Left lobe of liver (tissue), 2 donors: ENCODE measurements at places on chromosomes 11 and 22. TPM values are rescaled to one million over a fixed set of nuclear protein-coding genes. Genes with fewer than 3 reads are reported as not detected.

GRCh38 chr11:57422669-57423068, 4.3 kb downstream of the SLC43A3 start:
- no peak for DNase-seq

DNA sequence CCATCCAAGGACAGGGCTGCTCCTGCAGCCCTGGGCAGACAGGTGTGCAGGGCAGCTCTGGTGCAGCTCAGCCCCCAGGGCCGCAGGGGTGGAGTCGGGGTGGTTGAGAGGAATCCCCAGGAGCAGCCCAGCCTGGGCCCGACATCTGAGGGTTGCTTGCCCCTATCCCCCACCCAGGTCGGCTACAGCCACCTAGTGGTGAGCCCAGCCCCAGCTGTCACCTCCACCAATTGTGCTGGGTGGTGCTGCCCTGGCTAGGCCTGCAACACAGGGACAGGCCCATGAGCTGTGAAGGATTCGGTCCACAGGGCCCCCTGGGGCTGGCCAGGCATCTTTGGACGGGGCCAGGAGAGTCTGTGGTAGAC, 29.6 kb downstream of the RTN4R start:
- DNase-seq, result peak; percentile 79

DNA sequence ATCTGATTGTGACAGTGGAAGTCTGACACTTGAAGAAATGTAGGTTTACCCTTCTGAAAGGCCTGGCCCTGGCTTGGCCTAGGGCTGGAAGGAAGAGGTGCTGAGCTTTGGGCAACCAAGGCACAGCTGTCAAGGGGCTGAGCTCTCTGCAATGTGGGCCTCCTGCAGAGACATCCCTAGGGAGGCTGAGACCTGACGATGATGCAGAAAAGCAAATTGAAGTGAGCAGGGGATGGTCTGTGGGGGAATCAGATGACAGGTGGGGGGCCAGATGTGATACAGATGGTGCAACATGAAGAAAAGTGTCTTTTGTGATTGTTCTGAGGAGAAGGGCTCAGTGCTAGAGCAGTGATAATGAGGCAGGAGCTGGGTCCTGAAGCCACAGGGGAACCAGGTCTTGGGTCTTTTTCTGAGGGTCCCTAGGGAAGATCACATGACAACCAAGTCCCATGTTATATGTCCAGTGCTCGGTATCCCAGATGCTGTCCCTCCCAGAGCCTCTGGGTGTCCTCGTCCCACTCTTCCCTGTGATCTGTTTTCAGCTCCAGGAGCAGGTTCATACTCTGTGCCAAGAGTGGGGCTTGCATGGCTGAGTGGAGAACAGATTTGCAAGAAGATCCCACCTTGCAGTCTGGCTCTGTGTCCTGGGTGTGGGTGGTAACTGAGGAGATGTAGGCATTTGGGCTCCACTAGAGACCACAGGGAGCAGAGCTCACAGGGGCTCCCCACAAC, 79.9 kb upstream of the VPREB1 start:
- no peak for DNase-seq

DNA sequence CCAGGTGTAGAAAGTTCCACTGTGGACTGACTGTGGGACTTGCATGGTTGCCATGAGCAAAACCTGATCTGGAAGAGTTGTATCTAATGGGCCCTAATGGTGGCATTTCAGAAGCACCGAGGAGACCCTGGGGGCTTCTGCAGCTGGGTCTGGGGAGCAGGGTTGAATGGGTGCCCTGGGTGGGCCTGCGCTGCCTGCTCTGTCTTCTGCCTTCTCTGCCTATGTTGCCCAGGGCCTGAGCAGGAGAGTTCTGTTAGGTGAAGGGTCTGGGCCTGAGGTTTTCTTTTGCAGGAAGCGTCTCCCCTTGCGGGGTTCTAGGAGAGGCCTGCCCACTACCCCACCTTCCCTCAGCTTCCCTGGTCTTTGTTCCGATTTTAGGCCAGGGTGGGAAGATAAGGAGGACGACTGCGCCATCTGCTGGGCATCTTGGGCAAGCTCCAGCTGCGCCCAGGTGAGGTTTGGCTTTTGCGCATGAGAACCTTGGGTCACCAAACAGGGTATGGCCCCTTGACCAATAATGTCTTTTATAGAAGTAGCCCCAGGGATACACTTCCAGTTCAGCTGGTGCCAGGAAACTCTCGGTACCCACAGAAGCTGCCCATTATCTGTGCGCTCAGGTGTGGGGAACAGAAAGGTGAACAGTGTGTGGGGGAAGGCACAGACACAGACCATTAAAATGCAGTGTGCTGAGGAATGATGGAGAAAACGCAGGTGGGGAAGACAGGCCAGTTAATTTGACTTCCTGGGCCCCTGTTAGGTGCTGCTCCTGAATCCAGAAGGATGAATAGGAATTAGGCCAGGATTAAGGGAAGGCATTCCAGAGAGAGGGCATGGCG, 23.2 kb downstream of the COMMD9 start:
- DNase-seq, result peak; percentile 67

DNA sequence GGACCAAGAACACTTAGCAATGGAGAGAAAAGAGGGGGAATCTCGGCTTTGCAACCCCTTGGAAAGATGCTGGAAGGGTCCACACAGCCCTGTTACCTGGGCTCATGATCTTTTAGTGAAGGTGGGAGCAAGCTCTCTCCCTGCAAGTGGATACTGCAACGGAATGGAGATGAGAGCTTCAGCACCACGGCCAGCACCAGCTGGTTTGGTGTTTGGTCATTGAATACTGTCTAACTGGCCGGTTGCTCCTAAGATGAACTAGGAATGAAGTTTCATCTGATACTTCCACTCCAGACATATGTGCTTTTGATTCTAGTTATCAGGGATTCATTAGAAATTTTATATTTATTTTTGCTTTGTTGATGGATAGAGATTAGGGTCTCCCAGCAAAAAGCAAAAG, 16.3 kb downstream of the HTR3A start:
- DNase-seq, result no peak

- no peak for DNase-seq
Observed at GRCh38 chr22:44815099-44816070, 63.0 kb downstream of the ARHGAP8 start.

GRCh38 chr11:86790195-86790725, 10.1 kb upstream of the PRSS23 start:
- DNase-seq, result no peak

GRCh38 chr11:104043678-104044239, 7.3 kb downstream of the DDI1 start:
- DNase-seq, result no peak

DNA sequence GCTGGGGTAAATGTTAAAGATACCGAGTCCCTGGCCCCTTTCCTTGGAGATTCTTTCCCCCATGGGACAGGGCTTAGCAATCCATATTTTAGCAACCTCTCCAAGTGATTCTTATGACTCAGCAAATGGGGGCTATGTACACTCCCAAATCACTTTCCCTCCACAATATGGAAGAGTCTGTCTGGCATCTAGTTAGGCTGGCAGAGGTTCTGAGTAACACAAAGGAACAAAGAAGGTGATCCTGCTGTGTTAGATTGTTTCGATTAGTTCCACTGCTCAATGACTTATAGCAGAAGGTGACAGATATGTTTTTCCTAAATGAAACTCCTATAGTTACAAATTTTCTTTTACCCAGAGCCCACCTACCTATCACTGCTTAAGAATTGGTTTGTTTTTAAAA, 154.0 kb upstream of the SYT13 start:
- no peak for DNase-seq

DNA sequence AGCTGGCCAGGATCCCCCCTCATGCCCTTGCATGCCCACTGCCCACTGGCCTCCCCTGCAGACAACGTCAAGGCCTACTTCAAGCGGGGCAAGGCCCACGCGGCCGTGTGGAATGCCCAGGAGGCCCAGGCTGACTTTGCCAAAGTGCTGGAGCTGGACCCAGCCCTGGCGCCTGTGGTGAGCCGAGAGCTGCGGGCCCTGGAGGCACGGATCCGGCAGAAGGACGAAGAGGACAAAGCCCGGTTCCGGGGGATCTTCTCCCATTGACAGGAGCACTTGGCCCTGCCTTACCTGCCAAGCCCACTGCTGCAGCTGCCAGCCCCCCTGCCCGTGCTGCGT, 7.9 kb downstream of the AIP start:
- DNase-seq, result no peak

DNA sequence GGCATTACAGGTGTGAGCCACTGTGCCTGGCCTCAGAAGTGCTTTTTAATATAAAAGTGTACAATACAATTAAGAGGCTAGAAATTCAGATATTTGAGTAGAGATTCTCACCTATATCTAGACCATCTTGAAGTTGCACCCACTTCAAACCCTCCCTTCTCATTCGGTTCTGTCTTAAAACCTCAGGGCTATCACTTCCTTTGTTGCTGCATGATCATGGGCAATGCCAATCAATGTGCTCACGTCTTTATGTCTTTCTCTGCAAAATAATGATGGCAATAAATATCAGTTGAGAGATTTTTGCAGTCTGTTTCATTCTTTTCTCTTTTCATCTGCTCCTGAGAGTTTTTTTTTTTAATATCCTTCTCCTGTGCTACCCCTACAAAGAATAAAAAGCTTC, 9.3 kb upstream of the NUP160 start:
- no peak for DNase-seq

DNA sequence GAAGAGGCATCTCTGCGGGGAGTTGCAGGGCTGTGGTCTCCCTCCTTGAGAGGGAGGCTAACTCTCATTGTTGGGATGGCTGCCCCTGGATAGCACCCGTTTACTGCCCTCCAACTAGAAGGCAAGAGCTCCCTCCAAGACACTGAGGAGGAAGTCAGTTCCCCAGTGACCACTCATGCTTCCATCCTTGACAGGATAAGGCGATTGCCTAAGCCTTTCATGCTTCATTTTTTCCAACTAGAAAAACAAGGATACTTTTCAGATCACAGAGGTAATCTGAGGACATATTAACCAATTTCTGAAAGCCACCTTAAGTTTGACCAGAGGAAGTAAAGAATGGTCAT, 186.6 kb downstream of the MAML2 start:
- no peak for DNase-seq

- DNase-seq, result no peak
Observed at GRCh38 chr11:110513846-110514437, 84.2 kb downstream of the FDX1 start.

DNA sequence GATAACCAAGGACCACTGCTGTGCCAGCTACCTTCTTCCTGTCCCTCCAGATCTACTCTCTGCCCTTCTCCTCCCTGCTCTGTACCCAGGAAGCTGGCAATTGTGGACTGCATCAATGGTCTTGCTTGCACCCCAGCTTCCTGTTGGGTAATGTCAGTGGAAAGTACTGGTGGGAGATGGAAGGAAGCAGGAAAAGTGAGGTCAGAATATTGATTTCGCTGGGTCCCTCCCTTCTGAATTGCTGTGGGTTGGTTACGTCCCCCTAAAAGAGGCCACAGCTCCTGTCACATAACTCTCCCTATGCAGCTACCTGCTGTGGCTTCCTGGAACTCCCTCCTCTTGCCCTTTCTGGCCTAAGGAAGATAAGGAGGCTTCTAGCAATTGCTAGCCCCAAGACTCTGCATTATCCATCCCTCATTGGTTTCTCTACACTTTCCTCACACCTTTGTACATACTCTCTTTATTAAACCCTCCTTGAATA, 81.2 kb downstream of the RASSF10 start:
- DNase-seq, result no peak

GRCh38 chr11:122897606-122898210, 15.1 kb downstream of the JHY start:
- no peak for DNase-seq

GRCh38 chr22:35560824-35561223, 20.2 kb downstream of the RASD2 start:
- DNase-seq, result no peak

GRCh38 chr22:29604076-29604360, 585 bp downstream of the NF2 start:
- DNase-seq, result no peak

GRCh38 chr22:38069372-38070249, 12.4 kb downstream of the PICK1 start:
- DNase-seq, result no peak

DNA sequence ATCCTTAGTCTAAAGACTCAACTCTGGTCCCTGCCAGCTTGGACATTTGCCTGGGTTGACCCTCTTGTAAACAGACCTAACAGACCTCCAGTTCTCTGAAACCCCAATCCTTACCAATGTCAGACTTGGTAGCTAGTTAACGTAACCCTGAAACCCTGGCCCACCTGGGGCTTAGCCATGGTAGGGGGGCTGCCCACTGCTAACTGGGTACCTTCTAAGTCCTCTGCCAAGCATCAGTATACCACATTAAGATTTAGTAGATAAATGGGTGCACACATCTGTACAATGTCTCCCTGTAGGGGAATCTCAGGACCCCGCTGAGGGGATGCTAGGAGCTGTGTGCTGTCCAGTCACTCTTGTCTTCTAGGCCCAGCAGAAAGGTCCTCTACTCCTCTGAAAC, 29.9 kb upstream of the TH start:
- DNase-seq, result no peak

GRCh38 chr11:57942808-57943207, 80.9 kb upstream of the OR9Q1 start:
- no peak for DNase-seq

DNA sequence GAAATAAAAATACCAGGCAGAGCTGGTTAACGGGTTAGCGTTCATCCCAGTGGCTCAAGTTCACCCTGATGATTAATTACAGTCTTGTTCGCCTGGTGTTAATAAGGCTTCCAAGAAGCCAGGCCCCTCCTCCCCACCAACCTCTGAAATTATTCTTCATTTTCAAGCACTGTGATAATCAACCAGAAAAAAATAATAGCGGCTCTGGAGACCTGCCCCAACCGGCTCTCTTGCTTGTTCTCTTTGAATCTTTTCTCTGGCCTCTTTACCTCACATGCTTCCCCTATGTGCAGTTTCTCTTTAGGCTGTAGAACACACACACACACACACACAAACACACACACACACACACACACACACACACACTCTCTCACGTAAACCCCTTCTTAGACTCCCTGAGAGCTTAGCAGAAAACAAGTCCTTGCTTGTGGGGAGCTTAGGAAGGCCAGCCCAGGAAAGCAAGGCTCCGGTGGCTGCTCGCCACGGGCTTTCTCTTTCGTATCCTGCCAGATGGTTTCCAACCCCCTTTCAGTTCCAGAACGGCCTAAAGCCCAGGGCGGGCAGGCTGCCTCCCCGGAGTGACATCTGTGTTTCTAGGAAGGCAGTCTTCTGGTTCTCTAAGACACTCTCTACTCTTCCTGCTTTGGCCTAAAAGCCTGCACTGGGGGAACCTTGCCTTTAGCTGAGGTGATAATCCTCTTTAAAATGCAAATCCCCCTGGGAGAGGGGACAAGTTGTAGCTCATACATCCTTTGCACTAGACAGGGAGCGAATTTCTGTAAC, 106.4 kb upstream of the SESN3 start:
- no peak for DNase-seq

GRCh38 chr11:126122863-126123262, 60.2 kb upstream of the CDON start:
- DNase-seq, result no peak

- DNase-seq, result no peak
Observed at GRCh38 chr11:131661132-131661531, 290.7 kb downstream of the NTM start.

GRCh38 chr22:49996518-49997250, 15.9 kb downstream of the IL17REL start:
- DNase-seq, result peak; percentile 43

PELI3 gene
- total RNA-seq, result 4.8 TPM

TIGD3 gene
- total RNA-seq, result 0.43 TPM

OR51A7 gene
- not detected for total RNA-seq

HPX gene
- 5,455 TPM for total RNA-seq

HEPHL1 gene
- total RNA-seq, result not detected

BEST1 gene
- total RNA-seq, result 0.63 TPM

OR8B12 gene
- total RNA-seq, result not detected

CATSPER1 gene
- total RNA-seq, result not detected

TUB gene
- 1.2 TPM for total RNA-seq

RCN1 gene
- total RNA-seq, result 34.5 TPM

B3GAT1 gene
- 5.4 TPM for total RNA-seq

OR9Q2 gene
- not detected for total RNA-seq

P2RX3 gene
- total RNA-seq, result 0.50 TPM

APOA5 gene
- total RNA-seq, result 757 TPM

OR5P2 gene
- not detected for total RNA-seq

UQCC3 gene
- total RNA-seq, result 4.9 TPM
